Amniotic epithelial cell (primary cell): ENCODE measurements at places on chromosomes 2 and 18.

DNA sequence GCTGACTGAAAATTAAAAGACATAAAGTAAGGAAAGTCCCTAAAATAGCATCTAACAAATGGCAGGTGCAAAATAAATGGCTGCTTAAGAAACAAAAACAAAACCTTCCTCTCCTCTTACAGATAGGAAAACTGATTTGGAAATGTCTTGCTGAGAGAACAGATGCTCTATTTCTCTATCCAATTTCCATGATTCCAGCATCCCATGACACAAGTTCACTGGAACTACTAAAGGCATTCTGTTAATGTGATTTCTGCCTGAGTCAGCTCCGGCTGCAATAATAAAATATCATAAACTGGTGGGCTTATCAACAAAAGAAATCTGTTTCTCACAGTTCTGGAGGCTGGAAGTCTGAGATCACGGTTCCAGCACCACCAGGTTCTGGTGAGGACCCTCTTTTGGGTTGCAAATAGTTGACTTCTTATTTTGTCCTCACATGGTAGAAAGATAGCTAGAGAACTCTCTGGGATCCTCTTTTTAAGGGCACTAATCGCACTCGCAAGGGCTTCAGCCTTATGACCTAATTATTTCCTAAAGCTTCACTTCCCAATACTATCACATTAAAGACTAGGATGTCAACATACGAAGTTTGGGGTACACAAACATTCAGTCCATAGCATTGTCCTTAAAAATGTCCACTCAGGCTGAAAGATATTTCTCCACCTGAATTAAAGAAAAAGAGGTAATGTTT, 78.2 kb upstream of the GALNT3 start:
- DNase-seq = peak; percentile 8

- DNase-seq = no peak
These were observed 196.2 kb upstream of the SP5 start for GRCh38 chr2:170518911-170519310.

DNA sequence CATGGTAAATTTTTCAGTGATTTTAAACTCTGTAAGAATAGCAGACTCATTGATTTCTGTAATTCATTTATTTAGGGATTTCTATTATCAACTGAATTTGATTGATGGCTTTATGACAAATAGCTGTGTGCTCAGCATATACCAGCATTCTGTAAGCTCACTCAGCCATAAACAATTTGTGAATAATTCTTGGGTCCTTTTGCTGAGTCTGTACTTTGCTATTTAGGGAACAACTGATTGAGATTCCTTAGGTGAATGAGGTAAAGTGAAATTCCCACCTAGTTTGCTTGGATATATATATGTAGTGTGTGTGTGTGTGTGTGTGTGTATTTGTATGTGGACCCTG, 76.7 kb upstream of the CAVIN2 start:
- no peak for DNase-seq

GRCh38 chr18:46916551-46917107, 678 bp downstream of the PIAS2 start:
- DNase-seq = peak; percentile 39

GRCh38 chr18:9394046-9394445, 59.5 kb downstream of the TWSG1 start:
- no peak for DNase-seq

- peak; percentile 55 for DNase-seq
These were observed 220.1 kb downstream of the NAPG start for GRCh38 chr18:10745971-10746370.

GRCh38 chr2:220466251-220466691, 838.8 kb downstream of the SLC4A3 start:
- peak; percentile 50 for DNase-seq

DNA sequence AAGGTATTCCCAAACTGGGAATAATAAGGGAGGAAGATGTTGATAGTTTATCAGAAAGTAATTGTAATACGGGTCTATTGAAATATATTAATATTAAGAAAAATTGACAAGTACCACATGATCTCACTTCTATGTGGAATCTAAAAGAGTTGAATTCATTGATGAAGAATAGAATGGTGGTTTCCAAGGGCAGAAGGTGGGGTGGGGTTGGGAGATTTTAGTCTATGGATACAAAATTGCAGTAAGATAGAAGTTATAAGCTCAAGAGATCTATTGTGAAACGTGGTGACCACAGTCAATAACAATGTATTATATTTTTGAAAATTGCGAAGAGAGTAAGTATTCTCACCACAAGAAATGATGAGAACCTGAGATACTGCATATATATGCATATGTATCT, 38.9 kb downstream of the COL3A1 start:
- peak; percentile 54 for DNase-seq

GRCh38 chr18:80188643-80189530, 58.4 kb downstream of the PARD6G start:
- DNase-seq = no peak

DNA sequence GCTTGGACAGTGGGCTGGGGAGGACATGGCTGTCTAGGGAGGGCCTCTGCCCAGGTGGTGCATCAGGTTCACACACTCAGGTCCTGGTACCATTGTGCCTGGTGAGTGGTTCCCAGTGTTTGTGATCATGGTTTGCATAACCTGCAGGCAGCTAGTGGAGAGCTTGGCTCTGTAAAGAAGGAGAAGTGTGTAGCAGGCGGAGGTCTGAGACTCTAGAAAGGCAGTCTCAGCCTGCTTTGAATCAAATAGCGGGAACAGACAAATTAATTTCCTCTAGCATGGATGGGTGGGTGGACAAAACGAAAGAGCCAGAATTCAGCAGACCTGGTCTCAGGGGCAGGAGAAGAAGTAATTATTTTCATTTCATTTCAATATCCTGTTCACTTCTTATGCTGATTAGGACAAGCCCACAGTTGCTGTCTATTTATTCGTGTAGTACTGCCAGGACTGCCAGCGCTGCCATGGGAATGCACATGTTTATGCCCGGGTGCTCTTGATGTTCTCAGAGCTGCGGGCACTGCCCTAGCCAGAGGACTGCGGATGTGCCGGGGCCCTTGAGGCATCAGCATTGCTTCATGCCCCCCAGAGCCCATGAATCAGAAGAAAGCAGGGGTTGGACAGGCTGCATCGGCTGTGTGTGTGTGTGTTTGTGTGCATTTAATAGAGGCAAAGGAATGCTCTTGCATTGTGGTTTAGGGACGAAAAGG, 45.4 kb upstream of the DLX2 start:
- DNase-seq = no peak
